ENCODE measurements at places on chromosomes 1 and 21. TPM values are rescaled to one million over a fixed set of nuclear protein-coding genes. Genes with fewer than 3 reads are reported as not detected.

DNA sequence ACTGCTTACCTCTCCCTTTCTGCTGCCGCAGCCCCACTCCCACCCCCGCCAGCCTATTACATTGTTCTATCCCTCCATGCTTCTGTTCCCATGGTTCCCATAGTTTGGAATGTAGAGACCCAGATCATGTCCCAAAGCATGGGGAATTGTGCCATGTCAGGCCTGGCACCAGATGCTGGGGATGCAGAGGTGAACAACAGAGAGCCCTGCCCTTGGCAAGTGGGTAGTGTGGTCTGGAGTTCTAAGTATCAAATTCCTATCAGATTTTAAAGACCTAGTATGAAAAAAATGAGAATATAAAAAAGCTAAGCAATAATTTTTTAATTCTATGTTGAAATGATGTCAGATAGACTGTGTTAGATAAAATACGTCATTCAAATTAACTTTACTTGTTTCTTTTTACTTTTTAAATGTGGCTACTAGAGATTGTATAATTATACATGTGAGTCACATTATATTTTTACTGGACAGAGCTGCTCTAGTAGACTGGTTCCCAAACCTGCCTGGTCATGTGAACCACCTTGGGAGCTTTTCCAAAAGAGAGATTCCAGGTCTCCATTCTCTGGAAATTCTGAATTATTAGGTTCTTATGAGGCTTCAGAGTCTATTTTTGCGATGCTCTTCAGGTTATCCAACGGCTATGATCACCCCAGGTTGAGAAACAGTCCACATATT, 113.0 kb upstream of the DAB1 start:
- no peak for DNase-seq

DNA sequence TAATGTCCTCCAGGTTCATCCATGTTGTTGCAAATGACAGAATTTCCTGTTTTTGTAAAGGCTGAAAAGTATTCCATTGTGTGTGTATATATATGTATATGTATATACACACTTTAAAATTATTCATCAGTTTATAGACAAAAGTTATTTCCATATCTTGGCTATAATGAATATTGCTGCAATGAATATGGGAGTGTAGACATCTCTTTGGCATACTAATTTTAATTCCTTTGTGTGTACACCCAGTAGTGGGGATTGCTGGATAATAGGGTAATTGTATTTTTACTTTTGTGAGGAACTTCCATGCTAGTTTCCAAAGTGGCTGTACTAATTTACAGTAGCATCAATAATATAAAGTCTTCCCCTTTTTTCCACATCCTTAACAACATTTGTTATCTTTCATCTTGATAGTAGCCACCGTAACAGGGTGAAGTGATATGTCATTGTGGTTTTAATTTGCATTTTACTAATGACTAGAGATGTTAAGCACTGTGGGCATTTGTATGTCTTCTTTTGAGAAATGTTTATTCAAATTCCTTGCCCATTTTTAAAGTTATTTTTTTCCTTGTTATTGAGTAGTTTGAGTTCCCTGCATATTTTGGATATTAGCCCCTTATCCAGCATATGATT, 243.0 kb downstream of the PDE4B start:
- DNase-seq = no peak

DNA sequence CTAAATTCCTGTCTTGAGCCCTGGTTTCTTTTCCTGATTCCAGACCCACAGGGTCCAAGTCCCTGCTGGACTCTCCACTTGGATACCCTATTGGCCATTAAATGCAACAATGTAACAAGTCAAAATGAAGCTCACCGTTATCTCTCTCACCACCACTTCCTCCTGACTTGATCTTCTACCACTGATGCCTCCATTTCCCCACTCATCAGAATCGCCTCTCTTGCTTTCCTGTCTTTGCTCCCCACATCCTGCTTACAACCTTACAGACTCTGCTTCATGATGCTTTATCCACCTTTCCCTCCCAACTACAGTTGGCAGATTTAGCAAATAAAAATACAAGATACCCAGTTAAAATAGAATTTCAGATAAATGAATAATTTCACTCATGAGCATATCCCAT, 343.8 kb downstream of the KCNH1 start:
- DNase-seq = no peak

Gene TLR5
- under 0.01 TPM for total RNA-seq

DNA sequence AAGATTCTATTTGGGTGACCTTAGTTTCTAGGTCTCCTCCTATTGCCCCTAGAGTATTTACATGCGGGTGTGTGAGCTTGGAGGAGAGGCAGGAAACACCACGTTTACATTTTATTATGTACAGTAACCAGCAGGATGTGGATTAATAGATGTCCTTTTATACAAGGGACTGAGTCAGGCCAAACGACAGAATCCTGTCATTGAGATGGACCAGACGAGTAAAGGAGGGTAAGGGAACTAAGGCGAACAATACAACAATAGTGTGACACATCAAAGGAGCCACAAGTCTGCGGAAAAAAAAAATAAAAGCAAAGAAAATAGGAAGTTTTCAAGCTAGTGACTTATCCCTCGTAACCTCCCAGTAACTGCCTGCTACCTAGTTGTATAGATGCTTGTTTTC, 151.1 kb downstream of the GABPA start:
- DNase-seq = no peak

DNA sequence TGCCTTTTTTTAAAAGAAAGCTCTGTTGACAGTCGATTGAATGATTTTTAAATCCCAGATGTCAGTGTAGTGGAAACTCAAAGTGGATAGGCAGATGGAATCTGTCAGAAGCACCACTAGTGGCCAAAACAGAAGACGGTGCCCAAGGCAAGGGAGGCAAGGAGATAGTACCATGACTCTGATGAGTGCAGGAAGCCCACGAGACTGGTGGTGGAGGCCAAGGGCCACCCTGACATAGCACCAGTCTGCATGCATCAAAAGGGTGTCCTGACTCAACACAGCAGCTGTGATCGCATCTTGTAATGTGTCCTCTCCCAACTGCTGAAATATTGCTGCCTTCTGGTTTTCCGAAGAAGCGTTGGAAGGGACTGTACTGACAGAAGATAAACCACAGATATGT, 124.1 kb upstream of the PAPPA2 start:
- no peak for DNase-seq

All from IMR-90 (cell line).